IMR-90 (cell line): ENCODE measurements at places on chromosomes 2 and 18.

GRCh38 chr2:67579806-67580205 is 182.7 kb downstream of the ETAA1 start:
- no peak for DNase-seq

GRCh38 chr2:72830273-72830672 is 4.4 kb upstream of the EXOC6B start:
- DNase-seq = no peak

GRCh38 chr18:28581521-28582071 is 404.7 kb upstream of the CDH2 start:
- DNase-seq = no peak

DNA sequence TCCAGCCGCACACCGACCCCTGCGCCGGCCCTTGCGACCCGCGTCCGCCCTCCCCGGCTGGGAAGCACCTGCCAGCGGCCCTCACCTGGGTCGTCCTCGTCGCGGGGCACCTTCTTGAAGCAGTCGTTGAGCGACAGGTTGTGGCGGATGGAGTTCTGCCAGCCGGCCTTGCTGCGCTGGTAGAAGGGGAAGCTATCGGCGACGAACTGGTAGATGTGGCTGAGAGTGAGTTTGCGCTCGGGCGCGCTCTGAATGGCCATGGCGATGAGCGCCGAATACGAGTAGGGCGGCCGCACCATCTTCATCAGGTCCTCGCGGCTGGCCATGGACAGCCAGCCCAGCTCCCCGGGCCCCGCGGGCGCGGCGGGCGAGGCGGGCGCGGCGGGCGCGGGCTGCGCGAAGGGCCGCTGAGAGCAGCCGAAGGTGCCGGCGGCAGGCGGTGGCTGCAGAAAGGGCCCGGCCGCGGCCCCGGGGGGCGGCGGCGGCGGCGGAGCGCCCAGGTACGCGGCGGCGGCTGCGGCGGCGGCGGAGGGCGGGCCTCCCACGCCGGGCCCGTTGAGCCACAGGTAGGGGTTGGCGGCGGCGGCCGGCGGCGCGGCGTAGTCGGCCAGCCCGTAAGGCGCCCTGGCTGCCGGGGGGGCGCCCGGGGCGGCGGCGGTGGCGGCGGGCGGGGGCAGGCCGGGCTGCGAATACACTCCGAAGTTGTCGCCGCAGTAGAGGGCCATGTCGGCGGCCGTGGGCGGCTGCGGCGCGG is 505 bp downstream of the FOXI3 start:
- no peak for DNase-seq

DNA sequence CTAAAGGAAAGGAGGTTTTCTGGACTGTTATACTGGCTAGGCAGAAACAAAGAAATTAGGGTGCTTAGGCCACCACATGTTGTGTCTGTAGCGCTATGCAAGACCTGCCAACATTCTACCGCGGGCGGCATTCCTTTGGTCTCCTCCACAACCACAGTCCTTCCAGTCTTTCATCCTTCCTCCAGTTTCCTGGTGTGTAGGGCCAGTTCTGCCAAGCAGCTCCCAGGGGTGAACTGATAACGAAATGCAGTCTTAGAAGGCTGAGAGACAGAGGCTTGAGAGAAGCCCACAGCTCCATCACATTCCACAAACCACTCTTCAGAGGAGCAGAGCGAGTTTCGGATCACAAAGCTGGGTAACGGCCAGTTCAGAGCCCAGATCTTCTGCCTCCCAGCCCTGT is 19.5 kb upstream of the CXXC1 start:
- DNase-seq = peak; percentile 16

DNA sequence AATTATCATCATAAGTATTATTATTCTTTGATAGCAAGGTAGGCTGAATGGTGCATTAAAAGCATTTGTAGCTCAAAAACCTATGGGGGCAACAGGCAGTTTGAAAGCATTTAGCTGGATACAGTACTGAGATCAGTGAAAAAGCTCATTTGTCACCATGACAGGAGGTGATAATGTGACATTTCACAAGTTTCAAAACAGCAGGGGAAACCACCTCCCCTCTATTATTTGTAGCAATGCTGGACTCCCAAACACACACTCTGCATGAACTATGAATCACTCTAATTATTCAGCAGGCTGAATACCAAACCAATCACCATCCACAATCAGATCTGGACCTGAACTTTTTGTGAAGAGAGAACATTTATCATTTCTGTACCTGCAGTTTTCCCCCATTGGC is 63.4 kb downstream of the MYO5B start:
- no peak for DNase-seq

DNA sequence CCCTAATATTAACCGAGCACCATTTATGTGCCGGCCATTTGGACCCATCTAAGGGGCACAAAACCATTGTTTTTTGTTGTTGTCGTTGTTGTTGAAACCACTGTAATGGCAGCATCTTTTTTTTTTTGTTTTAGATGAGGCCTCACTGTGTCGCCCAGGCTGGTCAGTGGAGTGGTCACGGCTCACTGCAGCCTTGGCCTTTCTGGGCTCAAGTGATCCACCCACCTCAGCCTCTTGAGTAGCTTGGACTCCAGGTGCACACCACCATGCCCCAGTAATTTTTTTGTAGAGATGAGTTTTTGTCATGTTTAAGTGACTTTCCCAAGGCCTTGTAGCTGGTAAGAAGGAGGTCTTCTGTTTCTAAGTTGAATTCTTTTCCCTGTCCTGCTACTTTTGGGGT is 33.0 kb downstream of the ASAP2 start:
- DNase-seq = no peak
